ENCODE measurements at places on chromosomes 16 and 17.

- no peak for DNase-seq
These were observed 93.1 kb downstream of the CNTNAP4 start for GRCh38 chr16:76370344-76370743.

- no peak for DNase-seq
These were observed 79.6 kb downstream of the GAS7 start for GRCh38 chr17:10118788-10119130.

DNA sequence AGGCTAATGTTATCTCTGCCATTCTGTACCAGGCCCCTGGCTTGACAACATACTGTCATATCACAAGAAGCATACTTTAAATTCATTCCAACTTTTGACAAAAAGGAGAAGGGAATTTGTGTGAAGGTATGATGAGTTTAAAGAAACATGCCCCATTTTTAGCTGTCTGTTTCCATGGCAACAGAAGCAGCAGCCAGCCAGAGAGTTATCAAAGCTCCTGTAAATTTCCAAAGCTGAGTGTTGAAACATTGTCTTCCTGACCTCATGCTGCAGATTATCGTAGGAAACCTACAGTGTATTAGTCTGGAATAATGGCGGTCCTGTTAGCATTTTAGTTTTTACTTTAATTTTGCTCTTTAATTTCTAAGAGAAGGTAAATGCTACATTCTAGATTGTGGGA, 124.9 kb downstream of the MRTFB start:
- DNase-seq: no peak

GRCh38 chr16:1777375-1778199, 4.7 kb upstream of the MRPS34 start:
- DNase-seq: no peak

DNA sequence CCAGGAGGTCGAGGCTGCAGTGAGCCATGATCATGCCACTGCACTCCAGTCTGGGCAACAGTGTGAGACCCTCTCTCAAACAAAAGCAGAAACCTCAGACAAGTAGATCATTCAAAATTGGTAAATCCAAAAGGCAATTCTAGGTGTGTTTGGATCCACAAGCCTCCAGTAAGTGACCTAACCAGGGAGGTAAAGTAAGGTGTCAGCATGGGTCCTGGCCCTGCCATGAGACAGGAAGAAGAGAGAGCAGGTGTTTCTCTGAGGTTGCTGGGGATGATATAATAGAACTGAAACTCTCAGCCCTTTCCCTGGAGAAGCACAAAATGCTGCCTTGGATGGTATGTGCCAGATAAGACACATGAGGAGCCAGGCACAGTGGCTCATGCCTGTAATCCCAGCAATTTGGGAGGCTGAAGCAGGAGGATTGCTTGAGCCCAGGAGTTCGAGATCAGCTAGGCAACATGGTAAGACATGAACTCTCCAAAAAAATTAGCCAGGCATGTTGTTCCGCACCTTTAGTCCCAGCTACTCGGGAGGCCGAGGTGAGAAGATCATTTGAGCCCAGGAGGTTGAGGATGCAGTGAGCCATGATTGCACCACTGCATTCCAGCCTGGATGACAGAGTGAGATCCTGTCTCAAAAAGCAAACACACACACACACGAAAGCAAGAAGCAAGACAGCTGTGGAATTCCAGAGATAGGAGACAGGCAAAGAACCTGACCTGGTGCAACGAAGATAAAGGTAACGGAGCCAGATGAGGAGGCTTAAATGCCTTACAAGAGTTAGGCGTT, 6.5 kb downstream of the TM4SF5 start:
- DNase-seq: no peak

GRCh38 chr17:81683208-81683583, 401 bp downstream of the ARL16 start:
- no peak for DNase-seq

DNA sequence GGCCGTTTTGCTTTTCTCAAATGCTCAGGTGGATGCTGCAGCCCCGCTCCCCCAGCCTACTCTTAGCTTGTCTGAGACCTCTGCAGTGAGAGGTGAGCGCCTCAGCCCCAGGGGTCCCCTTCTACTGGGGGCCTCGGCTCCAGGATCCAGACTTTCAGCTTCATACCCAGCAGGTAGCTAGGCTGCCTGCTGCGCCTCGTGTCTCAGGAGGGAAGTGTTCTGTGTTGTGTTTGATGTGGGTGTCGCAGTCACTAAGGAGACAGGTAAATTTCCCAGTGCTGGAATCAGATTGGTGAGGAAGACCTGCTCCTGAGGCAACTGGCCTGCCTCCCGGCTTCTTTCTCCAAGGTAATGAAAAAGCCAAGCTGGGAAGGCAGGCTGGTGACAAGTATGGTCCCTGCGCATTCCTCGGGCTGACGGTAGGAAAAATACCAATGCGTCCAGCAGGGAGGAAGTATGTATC, 604.0 kb upstream of the SALL1 start:
- DNase-seq: no peak

DNA sequence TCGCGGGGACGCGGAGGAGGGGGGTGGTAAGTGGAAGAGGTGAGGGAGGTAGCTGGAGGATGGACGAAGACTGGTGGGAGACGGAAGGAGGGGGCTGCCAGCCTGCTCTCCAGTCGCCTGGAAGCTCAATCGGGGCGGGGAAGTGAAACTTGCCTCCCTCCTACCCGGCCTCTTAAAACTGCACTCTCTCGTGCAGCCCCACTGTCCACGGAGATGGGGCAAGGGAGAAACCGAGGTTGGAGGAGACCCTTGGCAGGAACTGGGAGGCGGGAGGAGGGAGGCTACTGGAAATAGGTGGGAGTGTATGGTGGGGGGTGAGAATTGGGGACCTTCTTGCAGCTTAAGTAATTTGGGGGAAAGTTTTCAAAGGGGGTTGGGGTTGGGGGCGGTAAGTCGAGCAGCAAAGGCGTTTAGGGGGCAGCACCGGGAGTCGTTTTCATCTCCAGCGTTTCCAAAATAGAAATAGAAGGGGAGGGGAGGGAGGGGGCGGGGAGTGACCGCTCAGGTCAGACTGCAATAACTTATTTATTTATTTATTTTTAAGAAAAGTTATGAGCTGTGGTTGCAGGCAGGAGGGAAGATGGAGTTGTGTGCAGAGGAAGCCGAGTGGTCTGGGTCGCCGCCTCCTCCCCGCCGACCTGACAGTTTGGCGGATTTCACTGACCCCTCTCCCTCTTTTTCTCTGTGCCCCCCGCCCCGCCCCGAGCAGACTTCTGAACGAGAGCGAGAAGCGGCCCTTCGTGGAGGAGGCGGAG, 1.4 kb downstream of the SOX9 start:
- peak; percentile 53 for DNase-seq

- no peak for DNase-seq
These were observed 137.9 kb downstream of the PITPNC1 start for GRCh38 chr17:67514998-67515397.

GRCh38 chr17:41707803-41708669, 4.1 kb upstream of the GAST start:
- DNase-seq: no peak

DNA sequence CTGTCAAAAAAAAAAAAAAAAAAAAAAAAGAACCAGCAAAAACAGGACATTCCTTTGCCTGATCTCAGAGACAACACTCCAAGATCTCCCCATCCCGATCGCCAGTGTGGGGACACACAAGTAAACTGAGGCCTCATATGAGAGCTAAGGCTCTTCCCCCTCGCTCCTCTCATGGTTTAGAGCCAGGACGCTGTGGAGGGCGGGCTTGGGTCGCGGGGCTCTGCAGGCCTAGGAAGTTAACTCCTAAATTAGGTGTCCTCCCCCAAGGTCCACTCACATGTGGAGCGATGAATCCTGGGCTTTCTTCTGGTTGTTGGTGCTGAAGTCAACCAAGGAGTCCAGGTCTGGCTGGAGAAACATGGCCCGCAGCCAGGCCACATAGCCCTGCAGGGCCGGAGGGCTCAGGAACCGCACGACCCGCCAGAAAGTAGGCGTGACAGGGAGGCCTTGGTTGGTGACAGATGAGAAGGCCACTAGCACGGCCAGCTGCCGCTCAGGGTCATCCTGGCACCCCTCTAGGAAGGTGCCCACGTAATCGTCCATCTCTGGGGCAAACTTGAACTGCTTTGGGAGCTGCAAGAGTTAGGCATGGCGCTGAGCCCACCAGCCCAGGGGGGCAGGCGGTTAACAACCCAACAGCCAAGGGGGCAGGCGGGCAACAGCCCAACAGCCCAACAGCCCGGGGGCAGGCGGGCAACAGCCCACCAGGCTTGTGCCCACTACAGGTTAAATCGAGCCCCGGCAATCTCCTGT, 5.2 kb downstream of the MYBBP1A start:
- DNase-seq: no peak

All from frontal cortex (tissue), 4 donors.